Activated naive CD8-positive, alpha-beta T cell treated with anti-CD3 and anti-CD28 coated beads for 36 hours (primary cell): ENCODE measurements at places on chromosomes 16 and 17.

- no peak for DNase-seq
These were observed 29.0 kb downstream of the FCSK start for GRCh38 chr16:70483426-70483825.

DNA sequence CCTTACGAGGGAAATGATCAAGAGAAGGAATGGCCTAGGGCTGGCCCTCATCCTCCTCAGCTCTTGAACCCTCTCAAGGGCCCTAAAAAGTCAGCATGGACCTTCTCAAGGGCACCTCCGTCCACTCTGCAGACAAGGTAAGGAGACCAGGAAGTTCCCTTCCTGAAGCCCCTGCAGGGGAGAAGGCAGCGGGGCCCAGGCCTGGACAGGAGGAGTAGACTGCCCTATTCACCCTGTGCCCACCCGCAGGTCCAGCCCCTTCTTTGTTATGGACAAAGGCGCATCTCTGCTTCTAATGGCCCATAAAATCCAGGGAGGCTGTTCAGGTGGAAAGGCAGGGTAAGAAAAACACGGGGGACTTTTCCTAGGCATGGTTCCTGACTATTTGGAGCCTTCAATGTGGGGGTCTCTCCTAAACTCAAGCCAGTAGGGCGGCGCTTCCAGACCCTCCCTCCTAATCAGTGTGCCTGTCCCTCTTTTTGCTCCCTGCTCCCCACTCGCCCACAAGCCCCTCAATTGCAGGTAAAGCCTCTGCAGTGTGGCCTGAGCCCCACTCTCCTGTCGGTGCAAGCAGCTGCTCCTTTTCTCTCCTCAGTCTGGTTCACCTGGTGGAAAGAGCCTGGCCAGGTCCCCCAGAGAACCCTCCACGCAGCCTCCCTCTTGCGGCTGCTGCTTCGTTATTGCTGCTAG lies 28.2 kb downstream of the AXIN2 start:
- DNase-seq: no peak

DNA sequence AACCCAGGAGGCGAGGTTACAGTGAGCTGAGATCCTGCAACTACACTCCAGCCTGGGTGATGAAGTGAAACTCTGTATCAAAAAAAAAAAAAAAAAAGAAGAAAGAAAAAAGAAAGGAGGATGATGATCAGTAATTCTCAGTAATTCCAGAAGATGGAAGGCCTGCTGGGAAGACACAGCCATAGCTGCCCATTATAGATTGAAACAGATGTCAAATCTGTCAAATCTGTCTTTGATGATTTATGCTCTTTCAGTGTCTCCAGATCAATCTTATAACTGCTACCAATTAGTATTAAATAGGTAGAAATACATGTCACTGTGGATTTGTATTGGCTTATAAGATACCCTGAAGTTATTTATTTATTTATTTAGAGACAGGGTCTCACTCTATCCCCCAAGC lies 42.9 kb upstream of the CPPED1 start:
- no peak for DNase-seq

DNA sequence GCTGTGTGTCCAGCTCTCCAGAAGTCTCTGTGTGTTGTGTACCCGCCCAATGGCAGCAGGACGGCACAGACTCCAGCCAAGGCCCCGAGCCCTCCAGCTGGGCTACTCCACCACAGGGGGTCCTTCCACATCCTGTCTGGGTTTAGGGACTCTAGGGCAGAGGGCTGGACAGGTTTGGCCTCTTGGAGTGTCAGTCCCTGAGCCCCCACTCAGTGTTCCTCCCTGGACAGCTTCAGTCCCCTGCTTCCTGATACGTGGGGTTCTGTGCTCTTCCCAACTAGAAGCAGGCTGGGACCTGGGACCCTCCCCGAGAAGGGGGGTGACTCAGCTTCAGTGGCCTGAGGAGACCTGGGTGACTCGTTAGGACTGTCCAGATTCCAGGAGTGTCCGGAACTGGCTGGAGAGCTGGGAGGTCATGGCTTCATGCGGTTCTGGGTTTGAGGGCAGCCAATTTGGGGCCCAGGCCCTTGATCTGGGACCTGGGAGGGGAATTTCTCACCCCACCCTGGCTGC lies 4.2 kb downstream of the CDK3 start:
- DNase-seq: no peak

GRCh38 chr17:7132511-7133094 lies 18.0 kb upstream of the ASGR2 start:
- peak; percentile 58 for DNase-seq

DNA sequence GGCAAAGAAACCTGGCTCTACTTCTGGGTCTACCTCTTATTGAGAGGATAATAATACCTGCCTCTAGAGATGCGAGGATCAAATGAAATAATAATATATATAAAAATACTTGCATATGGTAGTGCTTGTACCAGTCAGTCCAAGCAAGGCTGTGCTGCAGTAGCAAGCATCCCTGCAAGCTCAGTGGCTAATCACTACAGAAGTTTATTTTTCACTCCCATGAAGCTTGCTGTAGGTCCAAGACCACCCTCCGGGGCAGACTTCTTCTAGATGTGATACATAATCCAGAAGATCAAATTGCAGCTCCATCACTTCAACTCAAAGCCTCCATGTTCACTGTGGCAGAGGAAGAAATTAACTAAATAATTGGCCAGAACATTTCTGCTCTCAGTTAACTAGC lies 48.9 kb upstream of the NKD1 start:
- no peak for DNase-seq

GRCh38 chr16:57329718-57330327 lies 28.8 kb upstream of the CCL22 start:
- no peak for DNase-seq

GRCh38 chr16:48932216-48932855 lies 322.4 kb upstream of the N4BP1 start:
- DNase-seq: no peak

- DNase-seq: no peak
These were observed 25.6 kb downstream of the UNK start for GRCh38 chr17:75810216-75810615.

- DNase-seq: no peak
These were observed 1178.3 kb downstream of the CDH11 start for GRCh38 chr16:63943566-63943965.

DNA sequence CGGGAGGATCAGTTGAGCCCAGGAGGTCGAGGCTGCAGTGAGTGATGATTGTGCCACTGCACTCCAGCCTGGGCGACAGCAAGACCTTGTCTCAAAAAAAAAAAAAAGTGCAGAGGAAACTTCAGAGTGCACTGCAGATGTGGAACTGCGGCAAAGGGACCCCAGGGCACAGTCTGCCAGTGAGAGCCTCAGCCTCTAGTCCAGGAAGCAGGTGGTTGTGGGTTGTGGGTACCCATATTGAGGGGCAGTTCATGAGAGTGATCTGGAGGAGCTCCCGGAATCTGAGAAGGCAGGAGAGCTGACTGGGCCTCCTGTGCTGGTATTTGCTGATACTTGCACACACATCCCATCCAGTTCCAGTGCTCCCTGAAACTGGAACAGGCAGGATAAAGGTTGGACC lies 13.1 kb downstream of the FOXN1 start:
- DNase-seq: no peak

GRCh38 chr17:46195939-46196716 lies 2.9 kb upstream of the KANSL1 start:
- DNase-seq: no peak

DNA sequence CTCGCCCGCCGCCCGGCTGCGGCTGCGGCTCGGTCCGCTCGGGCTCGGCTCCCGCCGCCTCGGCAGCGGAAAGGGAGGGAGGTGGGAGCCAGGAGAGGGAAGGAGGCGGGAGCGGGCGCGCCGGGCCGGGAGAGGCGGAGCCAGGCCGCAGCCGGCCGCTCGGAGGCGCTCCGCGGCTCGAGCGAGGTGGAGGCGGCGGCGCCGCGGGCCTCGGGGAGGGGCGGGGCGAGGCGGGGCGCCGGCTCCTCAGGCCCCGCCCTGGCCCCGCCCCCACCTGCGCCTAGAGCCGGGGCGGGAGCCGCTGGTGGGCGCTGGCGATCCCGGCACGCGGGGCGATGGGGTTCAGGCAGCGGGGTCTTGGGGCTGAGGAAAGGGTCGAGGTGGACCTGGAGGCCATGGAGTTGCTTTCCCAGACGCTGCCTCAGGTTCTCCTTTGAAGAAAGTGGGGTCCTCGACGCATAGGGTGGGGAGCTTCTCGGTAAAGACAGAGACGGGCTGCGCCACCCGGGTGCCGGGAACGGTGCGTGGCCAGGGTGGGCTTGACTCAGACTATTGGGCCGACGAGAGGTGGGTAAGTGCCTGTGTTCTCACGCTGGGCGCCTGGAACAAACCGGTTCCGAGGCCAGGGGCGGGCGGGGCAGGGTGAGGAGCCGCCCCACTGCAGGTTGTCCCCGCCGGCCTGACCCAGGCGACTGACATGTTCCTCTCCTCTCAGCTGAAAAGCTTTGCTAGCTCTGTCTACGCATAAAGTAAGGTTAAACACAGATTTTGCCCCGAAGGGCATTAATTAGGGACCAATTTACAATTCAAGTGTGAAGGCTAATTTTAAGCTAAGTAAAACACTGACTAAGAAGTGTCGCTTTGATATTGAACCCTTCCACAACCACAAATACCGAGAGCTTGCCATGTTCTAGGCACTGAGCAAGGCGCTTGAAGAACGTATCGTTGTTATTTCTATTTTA lies at the start of gene CMTM4:
TSS of gene CMTM4 (minus strand) at position 75 of the 962 bp plus-strand sequence. CDS start 218 bp downstream, outside the sequence.
- peak; percentile 84 for DNase-seq

DNA sequence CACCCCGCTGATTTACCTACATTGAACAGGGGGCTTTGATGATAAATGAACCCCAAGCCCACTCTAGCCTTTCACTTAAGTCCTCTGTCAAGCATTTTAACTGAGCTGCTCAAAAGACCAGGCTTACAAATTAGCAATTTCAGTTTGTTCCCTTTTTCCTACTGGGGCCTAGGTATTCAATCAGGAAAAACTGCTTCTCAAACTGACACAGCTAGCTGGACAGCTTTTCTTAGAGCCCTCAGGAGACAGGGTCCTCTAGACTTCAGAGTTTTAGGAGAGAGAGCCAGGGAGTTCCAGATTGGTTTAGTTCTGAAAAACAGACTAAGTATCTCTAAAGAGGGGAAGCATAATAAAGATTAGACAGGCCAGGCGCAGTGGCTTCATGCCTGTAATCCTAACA lies 6.2 kb upstream of the HEXIM2 start:
- no peak for DNase-seq

GRCh38 chr17:27420211-27420950 lies 35.9 kb upstream of the KSR1 start:
- no peak for DNase-seq

GRCh38 chr17:1992541-1992940 lies 32.6 kb downstream of the RTN4RL1 start:
- DNase-seq: no peak

DNA sequence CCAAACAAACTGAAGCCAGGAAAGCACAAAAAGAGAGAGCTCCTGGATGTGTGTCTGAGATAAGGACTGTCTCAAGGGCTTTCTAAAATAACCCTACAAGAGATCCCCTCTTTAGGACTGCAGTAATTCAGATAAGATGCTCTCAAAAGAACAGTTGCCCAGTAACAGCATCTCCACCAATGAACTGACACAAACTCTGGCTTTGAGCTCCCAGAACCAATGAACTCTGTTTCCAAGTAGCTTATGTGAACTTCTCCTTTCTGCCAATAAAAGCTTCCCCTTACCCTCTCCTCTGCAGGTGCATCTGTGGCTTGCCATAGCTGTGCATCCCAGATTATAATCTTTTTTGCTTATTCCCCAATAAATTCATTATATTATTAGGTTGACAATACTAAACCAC lies 421.5 kb downstream of the SLC39A11 start:
- DNase-seq: no peak

- DNase-seq: no peak
These were observed 48.3 kb downstream of the BAIAP2 start for GRCh38 chr17:81083125-81083765.

DNA sequence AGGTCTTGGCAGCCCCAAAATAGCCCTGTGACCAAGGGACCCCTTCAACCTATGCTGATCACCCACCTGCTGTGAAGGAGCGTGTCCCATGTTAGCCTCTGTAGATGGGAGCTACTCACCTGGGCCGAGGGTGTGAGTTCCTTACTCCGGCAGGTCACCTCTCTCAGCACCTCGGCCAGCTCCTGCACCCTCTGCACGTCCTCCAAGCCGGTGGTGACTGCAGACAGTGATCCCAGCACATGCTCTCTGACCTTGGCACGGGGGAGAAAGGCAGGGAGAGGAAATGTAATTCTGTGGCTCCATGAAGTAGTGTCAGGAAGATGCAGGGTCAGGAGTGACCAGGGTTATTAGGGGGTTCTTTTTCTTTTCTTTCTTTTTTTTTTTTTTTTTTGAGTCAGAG lies 67.7 kb upstream of the BCO1 start:
- no peak for DNase-seq

DNA sequence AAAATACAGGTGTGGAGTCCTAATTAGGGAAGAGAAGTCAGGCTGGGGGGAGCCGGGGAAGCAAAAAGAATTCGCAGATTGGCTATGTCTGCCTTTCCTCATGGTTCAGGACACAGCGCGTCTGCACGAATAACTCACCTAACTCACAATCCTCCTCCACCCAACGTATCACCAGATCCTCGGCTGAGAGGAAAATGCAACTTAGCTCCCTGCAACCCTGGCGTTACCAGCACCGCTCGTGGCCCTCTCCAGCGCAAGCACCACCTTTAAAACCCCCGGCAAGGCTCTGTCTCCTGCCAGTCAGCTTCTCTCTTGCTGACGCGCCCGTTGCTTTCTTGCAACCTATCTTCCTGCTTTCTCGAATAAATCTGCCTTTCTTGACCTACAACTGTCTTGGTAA lies 49.8 kb upstream of the METRNL start:
- DNase-seq: no peak

GRCh38 chr17:64544742-64545141 lies 38.0 kb downstream of the CEP95 start:
- no peak for DNase-seq

DNA sequence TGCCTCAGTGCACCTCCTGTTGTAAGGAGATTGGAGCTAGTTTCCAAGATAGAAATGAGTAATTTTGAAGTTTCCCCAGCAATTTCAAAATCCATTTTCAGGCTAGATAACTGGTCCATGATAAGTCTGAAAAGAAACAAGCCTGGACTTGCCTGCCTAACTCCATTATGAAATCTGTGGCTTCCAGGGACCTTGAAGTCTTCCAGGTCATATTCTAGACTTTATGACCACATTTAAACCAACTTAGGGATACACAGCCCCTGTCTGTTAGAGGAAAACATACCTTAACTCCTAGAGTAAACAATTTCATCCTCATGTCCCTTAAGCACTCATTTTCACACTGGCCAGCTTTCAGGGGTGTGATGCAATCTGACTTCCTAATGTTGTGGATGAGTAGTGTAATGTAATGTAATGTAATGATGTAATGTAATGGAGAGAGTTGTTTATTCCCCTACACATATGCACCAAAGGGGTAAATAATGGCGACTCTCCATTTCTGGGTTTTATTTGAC lies 96.7 kb upstream of the FAM20A start:
- DNase-seq: no peak
